Stomach (tissue), 19 donors: ENCODE measurements at places on chromosomes 12 and 14.

- no peak for DNase-seq
These were observed 364.1 kb downstream of the EGLN3 start for GRCh38 chr14:33586806-33587205.

DNA sequence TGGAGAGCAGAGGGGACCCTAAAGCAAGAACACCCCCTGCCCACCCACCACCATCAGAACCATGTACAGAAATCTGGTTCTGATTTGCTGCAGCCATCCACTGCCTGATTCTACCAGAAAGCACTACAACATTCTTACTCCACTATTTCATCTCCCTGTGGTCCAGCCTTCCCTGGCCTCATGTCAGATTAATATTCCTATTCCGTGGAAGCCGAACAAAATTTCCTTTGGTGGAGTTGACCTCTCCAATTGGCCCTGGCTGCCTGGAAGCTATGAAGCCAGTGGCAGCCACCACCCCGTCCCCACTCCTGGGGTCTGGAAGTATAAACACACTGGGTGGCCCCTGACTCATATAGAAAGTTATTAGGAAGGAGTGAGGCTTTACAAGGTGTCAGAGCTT lies 60.2 kb downstream of the ANO2 start:
- no peak for DNase-seq

- DNase-seq, result no peak
These were observed 3.0 kb downstream of the SRRM4 start for GRCh38 chr12:118984161-118984943.

- DNase-seq, result no peak
These were observed 1.3 kb upstream of the SYCP3 start for GRCh38 chr12:101740566-101740965.

DNA sequence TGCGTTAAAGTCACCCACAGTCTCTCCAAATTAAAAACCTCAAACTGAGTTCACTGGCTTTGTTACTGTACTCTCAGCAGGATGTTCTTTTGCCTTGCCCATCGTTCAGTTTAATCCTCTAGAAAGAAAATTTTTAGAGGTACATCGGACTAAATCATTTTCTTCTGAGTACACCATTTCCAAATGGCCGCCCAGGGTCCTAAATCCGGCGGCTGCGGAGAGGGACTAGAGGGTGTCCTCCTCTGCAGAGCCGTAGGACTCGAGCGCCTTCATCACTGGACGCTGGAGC lies 1.4 kb downstream of the LIN7A start:
- DNase-seq, result no peak

- no peak for DNase-seq
These were observed 33.6 kb upstream of the SEL1L start for GRCh38 chr14:81567302-81567701.
